ENCODE measurements at places on chromosomes 1 and 21. TPM values are rescaled to one million over a fixed set of nuclear protein-coding genes. Genes with fewer than 3 reads are reported as not detected.

PGLYRP4 gene
- total RNA-seq = not detected

GUCA2A gene
- total RNA-seq = not detected

NUP210L gene
- total RNA-seq = 0.10 TPM

RYR2 gene
- total RNA-seq = not detected

CACNA1S gene
- total RNA-seq = not detected

GRCh38 chr1:152654110-152654509, 9.1 kb upstream of the LCE2D start:
- no peak for DNase-seq

- peak; percentile 65 for DNase-seq
These were observed 631 bp upstream of the SPATC1L start for GRCh38 chr21:46184625-46185555.

GRCh38 chr1:116948046-116948445, 38.3 kb downstream of the PTGFRN start:
- DNase-seq = no peak
